NCI-H1694 (cell line): ENCODE measurements at places on chromosomes 16 and 17.

DNA sequence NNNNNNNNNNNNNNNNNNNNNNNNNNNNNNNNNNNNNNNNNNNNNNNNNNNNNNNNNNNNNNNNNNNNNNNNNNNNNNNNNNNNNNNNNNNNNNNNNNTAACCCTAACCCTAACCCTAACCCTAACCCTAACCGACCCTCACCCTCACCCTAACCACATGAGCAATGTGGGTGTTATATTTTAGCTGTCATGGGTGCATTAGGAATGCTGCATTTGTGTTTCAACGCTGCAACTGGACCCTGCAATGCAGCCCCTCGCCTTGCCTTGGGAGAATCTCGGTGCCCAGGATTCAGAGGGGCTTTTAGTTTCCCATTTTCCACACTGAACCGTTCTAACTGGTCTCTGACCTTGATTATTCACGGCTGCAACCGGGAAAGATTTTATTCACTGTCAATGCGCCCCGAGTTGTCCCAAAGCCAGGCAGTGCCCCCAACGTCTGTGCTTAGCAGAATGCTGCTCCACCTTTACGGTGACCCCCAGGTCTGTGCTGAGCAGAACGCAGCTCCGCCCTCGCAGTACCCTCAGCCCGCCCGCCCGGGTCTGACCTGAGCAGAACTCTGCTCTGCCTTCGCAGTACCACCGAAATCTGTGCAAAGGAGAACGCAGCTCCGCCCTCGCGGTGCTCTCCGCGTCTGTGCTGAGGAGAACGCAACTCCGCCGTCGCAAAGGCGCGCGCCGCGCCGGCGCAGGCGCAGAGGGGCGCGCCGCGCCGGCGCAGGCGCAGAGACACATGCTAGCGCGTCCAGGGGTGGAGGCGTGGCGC is 43.3 kb downstream of the POLR3K start:
- DNase-seq, result peak; percentile 1

DNA sequence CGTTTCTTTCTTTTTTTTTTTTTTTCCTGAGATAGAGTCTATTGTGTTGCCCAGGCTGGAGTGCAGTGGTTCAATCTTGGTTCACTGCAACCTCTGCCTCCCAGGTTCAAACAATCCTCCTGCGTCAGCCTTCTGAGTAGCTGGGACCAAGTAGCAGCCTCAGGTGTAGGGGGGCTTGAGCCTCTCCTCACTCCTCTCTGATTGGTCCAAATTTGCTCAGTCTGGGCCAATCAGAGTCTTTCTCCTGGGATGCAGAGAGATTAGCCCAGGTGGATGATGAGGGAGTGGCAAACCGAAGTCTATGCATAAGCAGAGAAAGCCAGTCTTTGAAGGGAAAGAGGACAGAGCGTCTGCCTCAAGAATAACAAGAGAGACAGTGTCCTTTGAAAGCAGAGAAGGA is 99.0 kb downstream of the BMERB1 start:
- DNase-seq, result no peak

DNA sequence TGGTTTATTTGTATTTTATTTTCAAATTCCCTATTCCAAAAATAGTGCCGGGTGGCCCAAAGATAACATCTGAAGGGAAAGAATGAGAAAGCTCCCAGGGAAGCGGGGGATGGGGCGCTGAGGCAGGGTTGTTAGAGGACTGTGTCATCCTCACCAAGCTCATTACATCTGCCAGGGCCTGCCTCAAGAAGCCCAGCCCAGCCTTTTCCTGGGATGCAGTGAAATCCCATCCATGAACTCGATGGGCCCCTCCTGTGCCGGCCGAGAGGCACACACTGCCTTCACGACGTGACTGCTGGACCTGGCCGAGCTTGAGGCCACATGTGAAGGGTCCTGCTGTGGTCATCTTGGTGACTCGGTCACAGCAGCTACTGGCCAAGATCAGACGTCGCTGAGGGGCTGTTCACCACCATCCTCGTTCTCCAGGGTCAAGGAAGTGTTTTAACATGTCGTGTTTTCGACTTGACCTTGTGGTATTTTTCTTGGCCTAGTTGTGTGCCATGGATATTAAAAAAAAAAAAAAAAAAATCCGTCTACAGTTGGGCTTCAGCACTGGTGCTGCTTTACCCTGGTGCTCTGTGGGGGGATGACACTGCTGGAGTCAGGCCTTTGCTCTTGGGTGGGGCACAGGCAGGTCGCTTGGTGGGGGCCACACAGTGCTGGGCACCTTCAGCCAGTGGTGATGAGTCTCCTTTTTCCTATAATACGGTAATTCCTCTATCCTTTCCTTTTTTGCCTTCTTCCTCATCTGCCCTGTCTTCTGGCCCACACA is 4.9 kb downstream of the TIMM22 start:
- no peak for DNase-seq

DNA sequence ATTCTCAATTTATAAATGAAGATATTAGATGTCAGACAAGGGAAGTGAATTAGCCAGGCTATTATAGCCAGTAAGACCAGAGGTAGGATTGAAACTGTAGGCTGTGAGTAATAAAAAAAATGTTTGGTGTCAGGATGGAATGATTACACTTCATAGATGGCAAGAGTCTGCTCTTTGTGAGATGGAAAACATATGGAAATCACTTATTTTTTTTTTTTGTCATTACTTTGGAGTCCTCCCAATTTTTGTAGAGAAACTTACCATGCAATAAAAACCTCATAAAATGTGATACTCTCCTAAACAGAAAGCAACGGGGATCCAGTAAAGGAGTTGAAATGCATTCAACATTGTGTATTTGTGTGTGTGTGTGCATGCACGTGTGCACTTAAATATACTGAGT is 532.7 kb upstream of the CDH8 start:
- DNase-seq, result no peak

DNA sequence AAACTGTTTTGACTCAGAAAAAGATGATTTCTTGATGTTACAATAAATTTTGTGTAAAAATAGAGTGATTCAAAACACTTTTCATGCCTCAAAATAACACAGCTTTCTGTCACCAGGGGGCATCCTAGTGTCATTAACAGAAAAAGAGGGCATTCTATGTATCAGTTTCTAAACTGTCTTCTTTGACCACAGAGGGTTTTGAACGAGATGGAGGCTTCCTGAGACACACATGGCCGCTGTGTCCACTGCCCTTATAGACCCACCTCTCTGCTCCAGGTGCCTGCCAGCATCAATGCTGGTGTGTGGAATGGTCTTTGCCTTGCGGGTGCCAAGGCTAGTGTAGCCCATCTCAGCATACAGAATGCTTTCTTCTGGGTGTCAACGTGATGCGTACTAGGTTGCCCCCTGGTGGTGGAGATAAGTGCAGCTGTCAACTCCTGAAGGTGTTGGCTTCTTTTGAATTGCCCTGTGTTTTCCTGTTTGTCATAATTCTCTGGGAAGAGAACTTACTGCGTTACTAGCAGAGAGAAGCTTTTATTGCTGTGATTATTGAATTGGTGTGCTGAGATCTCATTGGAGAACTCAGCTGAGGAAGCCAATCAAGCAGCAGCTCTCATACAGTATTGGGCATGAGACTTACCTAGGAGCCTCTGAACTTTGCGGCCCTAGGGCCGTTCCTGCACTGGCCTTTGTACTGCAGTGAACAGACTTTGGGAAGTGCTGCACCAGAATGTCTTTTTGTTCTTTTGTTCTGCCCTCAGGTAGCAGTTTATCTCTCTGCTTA is 38.6 kb downstream of the USP10 start:
- DNase-seq, result peak; percentile 80

- DNase-seq, result no peak
Measured at GRCh38 chr17:67574658-67575293, 143.0 kb upstream of the NOL11 start.

DNA sequence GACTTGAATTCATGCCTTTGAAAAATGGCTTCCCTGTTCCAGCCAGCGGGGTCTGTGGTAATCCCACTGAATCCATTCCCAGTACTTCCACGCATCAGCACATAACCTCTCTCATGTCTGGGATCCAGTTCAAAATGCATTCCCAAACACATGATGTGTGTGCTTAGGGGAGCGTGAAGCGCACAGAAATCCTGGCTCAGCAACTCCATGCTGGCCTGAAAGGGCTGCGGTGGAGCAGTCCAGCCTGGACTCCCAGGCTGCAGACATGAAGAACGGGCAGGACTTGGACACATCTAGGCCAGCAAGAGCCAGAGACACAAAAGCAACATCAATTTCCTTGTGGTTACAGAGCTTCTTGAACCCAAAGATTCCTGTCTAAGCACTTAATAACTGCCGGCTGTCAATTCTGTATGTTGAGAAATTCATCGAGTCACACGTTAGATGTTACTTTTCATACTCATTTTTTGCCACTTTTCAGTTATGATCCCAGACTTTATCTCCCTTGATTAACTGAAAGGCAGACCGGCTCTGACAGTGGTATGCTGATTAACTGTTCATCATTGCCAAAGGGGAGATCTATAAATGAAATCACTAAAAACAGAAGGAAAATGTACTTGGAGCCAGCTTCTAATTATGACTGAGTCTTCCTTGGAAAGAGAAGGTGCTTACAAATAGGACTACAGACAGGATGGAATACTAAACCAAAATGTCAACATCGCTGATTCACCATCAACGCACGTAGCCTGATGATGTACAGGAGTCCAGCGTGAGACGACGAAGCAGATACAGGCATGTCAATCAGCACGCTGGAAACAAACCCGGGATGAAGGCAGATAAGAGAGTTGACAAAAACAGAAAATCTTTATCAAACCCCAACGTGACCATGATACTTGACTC is 23.0 kb downstream of the NSMCE1 start:
- DNase-seq, result no peak

GRCh38 chr17:164303-165235 is 16.9 kb downstream of the DOC2B start:
- peak; percentile 44 for DNase-seq

DNA sequence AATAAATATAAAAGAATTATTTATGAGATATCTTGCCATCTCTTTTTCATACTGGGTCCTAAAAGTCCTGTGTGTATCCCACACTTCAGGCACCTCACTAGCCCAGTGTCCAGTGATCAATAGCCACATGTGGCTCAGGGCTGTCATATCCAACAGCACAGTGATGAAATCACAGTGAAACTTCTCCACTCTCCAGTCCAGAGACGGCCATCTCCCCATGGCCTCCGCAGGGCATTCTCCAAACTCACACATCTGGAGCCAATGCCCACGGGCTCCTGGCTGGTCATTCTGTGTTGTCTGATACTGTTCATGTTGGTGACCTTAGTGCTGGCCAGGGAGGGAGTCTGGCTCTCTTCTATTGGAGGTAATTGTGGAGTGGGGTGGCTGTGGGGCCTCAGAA is 125.2 kb upstream of the SDK2 start:
- DNase-seq, result no peak

GRCh38 chr17:19401321-19402010 is 9.6 kb upstream of the RNF112 start:
- DNase-seq, result no peak

DNA sequence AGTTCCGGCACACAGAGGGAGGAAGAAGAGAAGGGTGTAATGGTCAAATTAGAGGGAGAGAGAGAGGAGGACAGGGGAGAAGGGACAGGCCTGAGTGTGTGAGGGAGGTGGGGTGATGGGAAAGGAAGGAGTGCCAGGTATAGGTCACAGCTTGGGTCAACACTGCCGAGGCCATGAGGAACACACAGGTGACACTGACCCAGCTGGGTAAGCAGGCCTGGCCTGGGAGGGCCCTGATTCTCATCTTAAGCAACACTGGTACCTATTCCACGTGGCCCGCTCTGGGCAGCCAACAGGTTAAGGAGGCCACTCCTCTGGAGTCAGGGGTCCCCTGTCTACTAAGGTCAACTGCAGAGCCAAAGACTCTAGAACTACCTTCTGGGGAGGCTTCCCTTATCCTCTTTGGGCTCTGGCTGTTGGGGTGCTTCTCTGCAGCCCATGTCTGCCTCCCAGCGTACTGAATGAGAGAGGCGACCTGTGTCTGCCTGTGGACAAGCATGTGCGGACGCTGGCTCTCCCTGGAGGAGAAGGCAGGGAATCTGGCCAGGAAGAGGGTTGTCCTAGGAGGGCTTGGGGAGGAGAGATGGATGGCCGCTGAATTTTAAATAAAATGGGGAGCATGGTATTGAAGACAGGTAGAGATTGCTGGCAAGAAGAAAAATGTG is 57.6 kb downstream of the RGS9 start:
- DNase-seq, result no peak

DNA sequence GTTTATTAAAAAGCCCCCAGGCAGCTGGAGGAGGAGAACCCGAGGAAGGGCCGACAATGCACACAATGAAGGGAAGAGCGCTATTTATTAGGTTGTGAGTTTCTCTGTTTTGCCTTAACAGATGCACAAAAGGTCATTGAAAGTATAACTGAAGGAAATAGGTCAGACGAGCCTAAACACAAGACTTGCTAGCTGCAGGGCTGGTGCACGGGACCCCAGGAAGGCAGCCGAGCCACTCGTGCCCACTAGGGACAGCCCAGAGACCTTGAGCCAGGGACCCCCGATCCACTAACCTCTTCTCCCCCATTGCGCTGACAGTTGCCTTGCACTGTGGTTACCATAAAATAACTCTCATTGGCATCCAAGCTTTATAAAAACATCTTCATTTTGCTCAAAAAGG is 11.3 kb downstream of the LITAFD start:
- no peak for DNase-seq

GRCh38 chr16:79267781-79268180 is 332.8 kb downstream of the MAF start:
- no peak for DNase-seq

- no peak for DNase-seq
Measured at GRCh38 chr16:69236319-69236718, 49.4 kb downstream of the SNTB2 start.

DNA sequence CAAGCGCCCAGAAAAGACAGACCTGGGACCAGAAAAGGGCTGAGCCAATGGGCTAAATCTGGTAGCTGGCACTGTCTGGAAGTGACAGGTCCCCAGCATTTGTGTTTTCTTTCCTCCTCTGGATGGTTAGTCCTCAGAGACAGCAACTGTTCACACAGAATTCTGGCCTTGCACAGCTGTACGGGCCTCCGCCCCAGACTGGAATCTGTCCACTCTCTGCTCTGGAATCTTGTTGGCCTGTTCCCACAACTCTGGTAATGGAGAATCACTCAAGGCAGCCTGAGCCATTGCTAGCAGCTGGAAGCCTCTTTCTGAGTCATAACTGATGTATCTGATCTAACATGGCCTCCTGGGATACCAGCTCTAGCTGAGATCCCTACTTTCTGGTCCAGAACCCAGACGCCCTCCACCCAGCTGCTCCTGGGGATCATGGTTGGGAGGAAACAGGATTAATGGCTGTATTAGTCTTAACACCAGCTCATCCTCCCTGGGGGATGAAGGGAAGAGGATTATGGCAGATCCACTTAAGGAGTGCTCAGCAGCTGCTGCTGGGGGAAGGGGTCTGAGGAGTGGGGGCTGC is 9.1 kb downstream of the ZNF668 start:
- no peak for DNase-seq
